ENCODE measurements at places on chromosomes 3 and 15.

DNA sequence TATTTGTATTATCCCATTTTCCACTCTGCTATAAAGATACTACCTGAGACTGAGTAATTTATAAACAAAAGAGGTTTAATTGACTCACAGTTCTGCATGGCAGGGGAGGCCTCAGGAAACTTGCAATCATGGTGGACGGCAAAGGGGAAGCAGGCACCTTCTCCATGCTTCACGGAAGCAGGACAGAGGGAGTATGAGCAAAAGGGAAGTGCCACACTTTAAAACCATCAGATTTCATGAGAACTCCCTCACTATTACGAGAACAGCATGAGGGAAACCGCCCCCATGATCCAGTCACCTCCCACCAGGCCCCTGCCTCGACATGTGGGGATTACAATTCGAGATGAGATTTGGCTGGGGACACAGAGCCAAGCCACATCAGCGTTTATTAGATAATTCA, 172.8 kb downstream of the NR2F2 start:
- no peak overlapping the region for H3K27ac ChIP-seq
- no peak overlapping the region for H3K4me3 ChIP-seq
- H3K4me1 ChIP-seq: peaks cover 4% of the 10 kb centered on the region
- no peaks in the 10 kb centered on the region for H3K36me3 ChIP-seq
- DNase-seq: no peak

- no peak overlapping the region for H3K4me3 ChIP-seq
- peaks cover 46% of the 10 kb centered on the region for H3K27me3 ChIP-seq
- DNase-seq: peak; percentile 83
- no peaks in the 10 kb centered on the region for H3K36me3 ChIP-seq
- peaks cover 21% of the 10 kb centered on the region for H3K4me1 ChIP-seq
These were observed 2.9 kb upstream of the FAM43A start for GRCh38 chr3:194682694-194683310.

- no peak for DNase-seq
- H3K36me3 ChIP-seq: no peaks in the 10 kb centered on the region
- no peak overlapping the region for H3K4me3 ChIP-seq
- peaks cover 14% of the 10 kb centered on the region for H3K27me3 ChIP-seq
- H3K27ac ChIP-seq: no peak overlapping the region
- H3K4me1 ChIP-seq: peaks cover 26% of the 10 kb centered on the region
These were observed 106.2 kb upstream of the PLAAT1 start for GRCh38 chr3:193134856-193135255.

GRCh38 chr3:186246941-186247340, 115.1 kb downstream of the DGKG start:
- peaks cover 18% of the 10 kb centered on the region for H3K27me3 ChIP-seq
- H3K4me3 ChIP-seq: no peak overlapping the region
- H3K27ac ChIP-seq: no peak overlapping the region
- H3K36me3 ChIP-seq: no peaks in the 10 kb centered on the region

- DNase-seq: no peak
- peaks cover 15% of the 10 kb centered on the region for H3K27me3 ChIP-seq
- no peak overlapping the region for H3K27ac ChIP-seq
- no peaks in the 10 kb centered on the region for H3K36me3 ChIP-seq
- no peak overlapping the region for H3K4me3 ChIP-seq
These were observed 187.8 kb downstream of the RAB11A start for GRCh38 chr15:66057089-66057488.

GRCh38 chr3:61110576-61110975, 140.7 kb downstream of the FHIT start:
- H3K27ac ChIP-seq: no peak overlapping the region
- peaks cover 7% of the 10 kb centered on the region for H3K4me1 ChIP-seq
- peaks cover 5% of the 10 kb centered on the region for H3K36me3 ChIP-seq
- DNase-seq: no peak

GRCh38 chr3:63977893-63978292, 45.4 kb downstream of the PSMD6 start:
- no peaks in the 10 kb centered on the region for H3K27me3 ChIP-seq
- H3K4me1 ChIP-seq: peaks cover 23% of the 10 kb centered on the region
- no peak for DNase-seq
- peaks cover 15% of the 10 kb centered on the region for H3K36me3 ChIP-seq
- no peak overlapping the region for H3K27ac ChIP-seq
- H3K4me3 ChIP-seq: no peak overlapping the region

GRCh38 chr3:17894434-17895060, 152.1 kb upstream of the TBC1D5 start:
- no peak overlapping the region for H3K4me3 ChIP-seq
- H3K36me3 ChIP-seq: peaks cover 4% of the 10 kb centered on the region
- no peaks in the 10 kb centered on the region for H3K4me1 ChIP-seq
- H3K27me3 ChIP-seq: no peaks in the 10 kb centered on the region
- DNase-seq: no peak
- H3K27ac ChIP-seq: no peak overlapping the region

DNA sequence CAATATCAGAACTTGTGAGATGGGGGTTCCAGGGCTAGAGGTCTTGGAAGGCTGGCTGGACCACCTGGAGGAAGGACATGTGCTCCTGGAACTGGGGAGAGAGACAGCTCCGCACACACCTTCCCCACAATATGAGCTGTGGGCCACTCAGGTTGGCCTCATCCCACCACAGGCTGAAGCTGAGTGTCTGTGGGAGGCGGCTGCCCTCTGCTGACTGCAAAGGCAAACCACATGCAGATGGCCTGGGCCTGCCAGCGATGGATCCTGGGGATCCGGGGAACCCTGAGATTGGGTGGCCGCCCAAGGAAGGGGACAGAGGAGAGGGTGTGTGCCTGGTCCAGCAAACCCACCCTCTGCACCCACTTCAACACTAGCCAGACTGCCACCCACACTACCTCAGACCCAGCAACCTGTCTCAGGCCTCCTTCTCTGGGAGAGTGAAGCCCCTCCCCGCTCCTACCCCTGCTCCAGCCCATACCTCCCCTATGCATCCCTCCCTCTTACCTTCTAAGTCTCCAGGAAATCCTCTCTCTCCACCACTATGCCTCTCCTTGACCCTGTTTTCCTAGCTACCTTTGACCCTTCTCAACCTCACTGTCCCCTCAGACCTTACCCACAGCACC, 44.8 kb downstream of the CYP11A1 start:
- peaks cover 8% of the 10 kb centered on the region for H3K4me1 ChIP-seq
- H3K36me3 ChIP-seq: no peaks in the 10 kb centered on the region
- no peak overlapping the region for H3K27ac ChIP-seq
- H3K4me3 ChIP-seq: no peak overlapping the region
- DNase-seq: peak; percentile 81

DNA sequence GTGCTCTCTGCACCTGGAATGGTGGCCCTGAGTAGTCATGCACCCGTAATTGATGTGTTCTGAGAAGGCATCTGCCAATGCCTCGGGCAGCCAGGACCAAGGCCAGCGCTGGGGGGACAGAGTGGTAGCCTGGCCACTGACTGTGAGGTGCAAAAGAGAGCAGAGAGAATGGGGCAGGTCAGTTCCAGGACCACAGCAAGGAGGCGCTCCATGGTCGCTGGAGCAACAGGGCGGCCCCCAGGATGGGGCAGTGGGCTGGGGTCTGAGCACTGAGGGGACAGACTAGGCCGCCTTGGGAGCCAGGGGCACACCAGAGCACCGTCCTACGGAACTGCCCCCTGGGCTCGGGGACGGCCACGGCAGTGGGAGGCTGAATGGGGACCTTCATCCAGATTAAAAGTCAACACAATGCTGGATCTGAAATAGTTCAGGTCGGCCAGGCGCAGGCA, 48.3 kb upstream of the IQSEC1 start:
- no peak overlapping the region for H3K27ac ChIP-seq
- H3K4me1 ChIP-seq: no peaks in the 10 kb centered on the region
- no peak for DNase-seq
- no peak overlapping the region for H3K4me3 ChIP-seq

- H3K36me3 ChIP-seq: no peaks in the 10 kb centered on the region
- no peaks in the 10 kb centered on the region for H3K27me3 ChIP-seq
- H3K4me1 ChIP-seq: peaks cover 32% of the 10 kb centered on the region
- H3K27ac ChIP-seq: no peak overlapping the region
These were observed 24.0 kb upstream of the USP3 start for GRCh38 chr15:63480441-63480821.

DNA sequence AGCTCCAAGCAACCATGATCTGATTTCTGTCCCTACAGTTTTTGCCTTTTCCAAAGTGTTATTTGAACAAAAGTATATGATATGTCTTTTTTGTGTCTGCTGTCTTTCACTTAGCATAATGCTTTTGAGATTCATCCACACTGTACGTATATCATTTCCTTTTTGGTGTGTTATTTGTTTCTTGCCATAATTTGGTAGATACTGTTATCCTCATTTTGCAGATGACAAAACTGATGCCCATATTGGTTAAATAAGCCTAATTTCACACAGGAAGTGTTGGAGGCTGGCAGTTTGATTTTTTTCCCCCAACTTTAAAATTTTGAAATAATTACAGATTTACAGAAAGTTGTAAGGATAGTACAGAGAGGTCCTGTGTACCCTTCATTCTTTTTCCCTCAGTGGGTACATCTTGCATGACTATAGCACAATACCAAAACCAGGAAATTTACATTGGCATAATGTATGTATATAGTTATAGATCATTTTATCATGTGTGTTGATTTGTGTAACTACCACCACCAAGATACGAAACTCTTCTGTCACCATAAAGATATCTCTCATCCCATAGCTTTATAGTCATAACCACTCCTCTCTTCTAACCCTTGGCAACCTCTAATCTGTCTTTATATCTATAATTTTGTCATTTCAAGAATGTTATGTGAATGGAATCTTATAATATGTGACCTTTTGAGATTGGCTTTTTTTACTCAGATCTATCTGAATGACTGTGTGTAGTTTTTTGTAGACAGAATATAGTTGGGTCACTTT, 55.6 kb downstream of the RASA2 start:
- peaks cover 48% of the 10 kb centered on the region for H3K36me3 ChIP-seq
- no peaks in the 10 kb centered on the region for H3K4me1 ChIP-seq
- H3K4me3 ChIP-seq: no peak overlapping the region
- no peaks in the 10 kb centered on the region for H3K27me3 ChIP-seq

DNA sequence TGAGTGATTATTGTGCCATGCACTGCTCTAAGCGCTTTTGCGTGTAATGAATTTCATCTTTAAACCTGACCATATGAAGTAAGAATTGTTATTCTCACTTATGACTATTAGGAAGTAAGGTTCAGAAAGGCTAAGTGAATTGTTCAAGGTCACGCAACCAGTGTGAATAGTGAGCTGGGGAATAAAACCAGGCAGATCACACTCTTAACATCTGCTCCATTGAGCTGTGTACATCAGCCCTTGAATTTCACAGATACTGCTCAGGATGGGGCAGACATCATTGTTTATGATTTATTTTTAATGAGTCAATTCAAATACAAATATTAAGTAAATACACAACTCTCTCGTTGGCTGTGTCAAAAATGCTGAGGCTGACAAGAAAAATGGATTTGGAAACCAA, 184.5 kb downstream of the FNDC3B start:
- H3K4me3 ChIP-seq: no peak overlapping the region
- H3K4me1 ChIP-seq: peaks cover 35% of the 10 kb centered on the region
- DNase-seq: no peak
- H3K27ac ChIP-seq: no peak overlapping the region

DNA sequence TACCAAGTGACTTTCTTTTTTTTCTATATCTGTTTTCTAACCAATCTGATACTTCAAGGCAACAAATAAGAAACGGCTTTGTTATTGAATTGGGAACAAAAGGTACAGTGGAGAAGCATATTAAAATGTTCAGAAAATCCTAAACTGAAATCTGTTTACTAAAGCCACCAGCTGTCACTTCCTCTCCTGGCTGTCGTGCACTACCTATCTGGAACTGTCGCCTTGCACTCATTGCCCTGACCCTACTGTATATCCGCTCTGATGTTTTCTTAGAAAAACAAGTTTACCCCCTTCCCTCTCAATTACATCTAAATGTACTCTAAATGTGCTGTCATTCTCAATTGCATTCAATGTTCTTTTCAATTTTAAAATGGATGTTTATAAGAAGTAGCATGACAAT, 439.8 kb upstream of the ARRDC4 start:
- peaks cover 10% of the 10 kb centered on the region for H3K4me1 ChIP-seq
- H3K27ac ChIP-seq: no peak overlapping the region
- DNase-seq: no peak
- peaks cover 3% of the 10 kb centered on the region for H3K27me3 ChIP-seq
- no peak overlapping the region for H3K4me3 ChIP-seq
- no peaks in the 10 kb centered on the region for H3K36me3 ChIP-seq

DNA sequence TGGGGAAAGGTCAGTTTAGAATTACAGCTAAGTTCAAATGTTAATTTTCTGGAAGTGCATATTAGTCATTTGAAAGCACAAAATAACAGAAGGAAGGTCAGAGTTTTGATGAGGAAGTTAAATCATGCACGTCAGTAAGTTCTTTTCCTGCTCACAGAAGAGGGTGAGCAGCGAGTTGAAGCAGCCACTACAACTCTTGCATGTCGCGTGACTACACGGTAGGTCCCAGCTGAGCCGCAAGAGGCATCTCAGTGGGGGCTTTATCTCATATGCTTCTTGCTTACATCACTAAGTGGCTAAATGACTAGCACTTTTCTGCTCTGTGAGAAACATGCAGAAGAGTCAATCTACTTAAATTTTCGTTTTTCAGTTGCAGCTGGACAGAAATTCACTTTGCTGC, 21.3 kb upstream of the SEC62 start:
- no peak overlapping the region for H3K4me3 ChIP-seq
- peaks cover 4% of the 10 kb centered on the region for H3K27me3 ChIP-seq
- no peak for DNase-seq
- no peak overlapping the region for H3K27ac ChIP-seq
- H3K36me3 ChIP-seq: no peaks in the 10 kb centered on the region

- peak overlapping the region; percentile 12 for H3K4me3 ChIP-seq
- no peak for DNase-seq
- peaks cover 39% of the 10 kb centered on the region for H3K4me1 ChIP-seq
- H3K36me3 ChIP-seq: peaks cover 23% of the 10 kb centered on the region
- H3K27me3 ChIP-seq: no peaks in the 10 kb centered on the region
These were observed 9.0 kb downstream of the PPCDC start for GRCh38 chr15:75032395-75032794.

GRCh38 chr15:49625460-49626036, 4.7 kb downstream of the DTWD1 start:
- H3K4me1 ChIP-seq: peaks cover 14% of the 10 kb centered on the region
- H3K4me3 ChIP-seq: no peak overlapping the region
- DNase-seq: no peak
- H3K27ac ChIP-seq: no peak overlapping the region

DNA sequence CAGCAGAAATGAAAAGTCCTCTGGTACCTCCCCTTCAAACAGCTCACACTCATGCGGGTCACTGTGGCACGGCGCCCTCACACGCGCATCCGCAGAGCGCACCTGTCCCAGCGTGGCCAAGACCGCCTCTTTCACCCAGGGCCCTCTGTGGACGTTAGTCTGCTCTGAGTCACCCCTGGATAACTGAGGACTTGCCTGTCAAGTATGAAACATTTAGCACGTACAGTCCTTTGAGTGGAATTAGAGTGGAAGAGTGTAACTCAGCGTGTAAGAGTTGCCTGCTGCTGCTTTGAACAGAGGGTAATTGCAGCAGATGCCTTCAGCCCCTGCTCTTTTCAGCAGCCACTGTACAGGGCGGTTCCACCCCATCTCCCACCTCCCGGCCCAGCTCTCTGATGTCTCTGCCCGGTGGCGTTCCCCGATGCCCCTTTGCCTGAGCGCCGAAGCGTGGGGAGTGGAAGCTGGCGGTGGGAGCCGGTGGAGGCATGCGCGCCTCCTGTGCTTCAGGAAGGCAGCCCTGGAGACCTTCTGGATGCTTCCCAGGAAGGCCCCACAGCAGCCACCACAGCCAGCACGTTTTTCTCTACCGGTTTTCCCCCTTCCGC, 23.0 kb downstream of the CPN2 start:
- peaks cover 35% of the 10 kb centered on the region for H3K4me1 ChIP-seq
- peak overlapping the region; percentile 24 for H3K4me3 ChIP-seq
- no peaks in the 10 kb centered on the region for H3K36me3 ChIP-seq
- H3K27ac ChIP-seq: no peak overlapping the region
- peaks cover 21% of the 10 kb centered on the region for H3K27me3 ChIP-seq
- no peak for DNase-seq

All from type B pancreatic cell (in vitro differentiated cells).